Brain pericyte (primary cell): ENCODE measurements at places on chromosomes 12 and 14.

GRCh38 chr14:54700717-54701116, 133.8 kb downstream of the SAMD4A start:
- DNase-seq, result no peak

- DNase-seq, result no peak
Measured at GRCh38 chr12:62520361-62520760, 53.7 kb downstream of the MON2 start.

DNA sequence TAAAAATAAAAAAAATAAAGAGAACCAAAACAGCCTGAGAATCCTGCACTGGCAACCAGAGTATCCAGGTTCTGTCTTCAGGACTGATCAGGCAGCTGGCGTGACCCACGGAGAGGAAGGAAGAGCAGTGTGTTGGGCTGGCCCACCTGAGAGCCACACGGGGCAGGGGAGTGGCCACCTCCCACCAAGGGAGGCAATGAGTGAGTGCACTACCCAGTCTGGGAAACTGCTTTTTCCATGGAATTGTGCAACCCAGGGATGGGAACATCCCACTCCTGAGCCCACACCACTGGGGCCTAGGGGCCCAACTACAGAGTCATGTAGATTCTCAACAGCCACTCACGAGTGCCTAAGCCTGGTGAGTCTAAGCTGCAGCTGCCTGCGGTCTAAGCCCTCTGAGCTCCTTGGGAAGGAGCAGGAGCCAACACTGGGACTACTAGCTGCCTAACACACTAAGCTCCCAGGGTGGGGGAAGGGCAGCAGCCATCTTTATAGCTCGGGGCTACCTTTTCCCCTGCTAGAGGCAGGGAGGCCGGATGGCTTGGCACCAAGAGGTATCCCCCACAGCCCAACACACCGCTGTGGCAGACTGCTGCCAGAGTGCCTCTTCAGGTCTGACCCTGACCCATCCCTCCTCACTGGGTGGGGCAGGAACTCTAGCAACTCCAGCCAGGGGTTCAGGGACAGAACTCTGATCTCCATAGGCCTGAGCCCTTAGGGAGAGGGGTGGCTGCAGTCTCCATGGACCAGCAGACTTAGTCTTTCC, 610.9 kb downstream of the RERGL start:
- peak; percentile 1 for DNase-seq

- DNase-seq, result no peak
Measured at GRCh38 chr14:38994731-38995130, 108.3 kb downstream of the SEC23A start.

- no peak for DNase-seq
Measured at GRCh38 chr12:56029666-56030293, 8.9 kb downstream of the IKZF4 start.

GRCh38 chr14:20757965-20758364, 10.2 kb upstream of the EDDM3B start:
- no peak for DNase-seq

DNA sequence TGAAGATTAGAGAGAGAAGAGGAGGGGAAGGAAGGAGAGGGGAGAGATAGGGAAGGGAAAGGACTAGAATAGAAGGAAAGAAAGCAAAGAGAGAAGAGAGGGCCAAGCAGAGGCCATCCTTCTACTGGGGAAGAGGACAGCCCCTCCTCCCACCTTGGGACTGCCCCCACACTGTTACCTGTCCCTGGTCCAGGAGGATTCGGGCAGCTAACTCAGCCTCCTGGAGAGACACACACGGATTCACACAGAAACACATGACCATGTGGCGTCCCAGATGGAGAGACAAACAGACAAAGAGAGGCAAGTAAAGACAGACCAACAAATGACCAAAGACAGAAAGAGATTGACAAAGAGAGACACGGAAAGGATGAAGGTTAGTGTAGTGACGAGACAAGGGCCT, 2.2 kb downstream of the NDRG2 start:
- no peak for DNase-seq

DNA sequence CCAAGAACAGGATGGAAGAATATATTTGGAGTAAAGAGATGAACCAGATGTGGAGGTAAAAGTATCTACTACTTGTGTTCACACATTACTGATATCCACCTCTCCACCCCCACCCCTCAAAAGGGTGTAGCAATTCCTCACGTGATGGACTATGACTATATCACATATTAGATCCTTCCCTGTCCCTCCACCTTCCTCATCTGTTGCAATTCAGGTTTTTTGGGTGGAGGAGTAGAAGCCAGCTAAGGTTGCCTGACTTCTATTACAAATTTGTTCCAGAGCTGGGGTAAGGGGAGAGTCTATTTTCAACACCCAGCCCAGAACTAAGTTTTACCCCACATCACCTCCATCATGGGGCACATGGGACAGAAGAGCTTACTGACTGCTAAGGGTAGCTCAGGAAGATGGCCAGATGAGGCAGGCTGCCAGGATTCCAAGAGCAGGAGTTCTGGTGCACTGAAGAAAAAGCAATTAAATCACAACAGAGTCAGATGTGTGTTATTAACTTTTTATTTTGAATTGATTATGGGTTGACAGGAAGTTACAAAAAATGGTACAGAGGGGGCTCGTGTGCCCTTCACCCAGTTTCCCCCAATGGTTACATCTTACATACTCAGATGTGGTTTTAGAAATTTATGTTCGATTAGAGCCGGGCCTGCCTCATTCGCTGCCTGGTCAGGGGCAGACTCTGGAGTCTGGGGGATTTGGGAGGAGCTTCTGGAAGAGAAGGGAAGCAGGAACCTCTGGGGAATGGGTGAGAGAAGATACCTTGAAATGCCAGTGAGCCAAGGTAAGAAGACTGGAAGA, 2.1 kb downstream of the RNASE13 start:
- no peak for DNase-seq
